ENCODE measurements at places on chromosomes 1 and 21.
A peak's percentile ranks its signal among the peaks of the same experiment; 100 is the strongest.

DNA sequence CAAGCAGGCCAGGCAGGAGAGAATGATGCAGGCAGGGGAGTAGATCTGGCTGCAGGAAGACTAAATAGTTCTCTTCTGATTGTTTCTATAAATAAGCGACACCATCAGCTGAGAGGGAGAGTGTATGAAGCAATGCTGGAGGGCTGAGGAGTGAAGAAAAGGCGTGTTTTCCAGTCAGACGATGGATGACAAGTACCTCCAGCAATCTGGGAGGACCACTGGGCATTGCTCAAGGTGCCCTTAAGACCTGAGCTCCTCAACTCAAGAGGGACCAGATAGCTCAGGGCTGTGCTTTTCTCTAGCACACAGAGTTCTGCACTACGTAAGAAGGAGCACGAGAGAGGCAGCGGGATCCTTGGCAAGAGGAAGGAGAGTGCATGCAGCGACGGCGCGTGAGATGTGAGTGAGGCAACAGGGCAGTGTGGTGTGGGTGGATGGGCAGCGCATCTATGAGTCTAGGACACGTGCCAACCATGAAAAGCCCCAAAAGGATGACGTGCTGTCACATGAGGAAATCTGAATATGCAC lies 36.0 kb downstream of the PABPC4 start:
- DNase-seq, result no peak

DNA sequence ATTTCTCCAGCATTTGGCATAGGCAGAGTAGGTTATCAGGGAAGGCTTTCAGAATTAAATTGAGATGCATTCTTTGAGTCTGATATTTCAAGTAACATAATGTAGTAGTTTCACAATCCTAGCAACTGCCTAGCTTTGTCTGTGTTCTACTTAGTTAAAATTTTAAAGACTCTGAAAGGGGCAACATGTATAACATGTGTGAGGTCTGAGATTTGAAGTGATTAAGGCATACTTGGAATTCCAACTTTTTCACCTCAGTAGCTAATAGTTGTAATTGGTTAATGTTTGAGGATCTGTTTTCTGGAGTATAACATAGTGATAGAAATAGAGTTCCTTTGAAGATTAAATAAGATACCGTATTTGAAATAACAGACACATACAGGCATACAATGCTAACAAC lies 335.2 kb upstream of the BEND5 start:
- DNase-seq, result no peak

GRCh38 chr1:40583980-40584379 lies 52.5 kb downstream of the ZNF684 start:
- no peak for DNase-seq

DNA sequence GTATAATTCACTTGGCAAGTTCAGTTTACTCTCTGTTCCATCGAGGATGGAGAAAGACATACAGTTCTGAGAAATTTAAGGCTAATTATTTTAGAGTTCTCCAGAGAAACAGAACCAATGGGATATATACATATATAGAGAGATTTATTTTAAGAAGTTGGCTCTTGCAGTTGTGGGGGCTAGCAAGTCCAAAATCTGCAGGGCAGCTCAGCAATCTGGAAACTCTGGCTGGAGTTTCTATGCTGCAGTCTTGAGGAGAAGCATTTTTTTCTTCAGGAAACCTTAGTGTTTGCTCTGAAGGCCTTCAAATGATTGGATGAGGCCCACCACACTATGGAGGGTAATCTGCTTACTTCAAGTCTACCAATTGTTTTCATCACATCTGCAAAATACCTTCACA lies 34.6 kb downstream of the TRAF5 start:
- no peak for DNase-seq

GRCh38 chr1:51997974-51998382 lies 7.5 kb upstream of the RAB3B start:
- no peak for DNase-seq

GRCh38 chr1:55560266-55560665 lies 345.1 kb upstream of the USP24 start:
- DNase-seq, result no peak

DNA sequence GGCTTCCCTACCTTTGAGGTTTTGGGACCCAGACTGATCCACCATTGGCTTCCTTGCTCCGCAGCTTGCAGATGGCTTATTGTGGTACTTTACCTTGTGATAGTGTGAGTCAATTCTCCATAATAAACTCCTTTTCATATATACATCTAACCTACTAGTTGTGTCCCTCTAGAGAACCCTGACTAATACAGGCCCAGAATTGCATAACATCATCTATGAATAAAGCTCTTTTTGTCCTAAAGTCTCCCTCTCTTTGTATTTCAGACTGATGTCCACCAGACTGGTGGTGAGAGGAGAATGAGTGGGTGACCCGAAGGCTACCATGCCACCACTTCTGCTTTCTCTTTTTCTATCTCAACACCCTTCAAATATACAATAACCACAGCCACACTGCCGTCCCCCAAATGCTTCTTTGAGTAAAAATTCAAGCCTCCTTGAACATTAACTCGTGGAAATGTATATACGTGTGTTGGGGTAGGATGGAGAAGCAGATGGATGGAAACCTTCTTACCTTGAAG lies 265.7 kb downstream of the PTBP2 start:
- no peak for DNase-seq

- DNase-seq, result no peak
These were observed 10.8 kb upstream of the UTP25 start for GRCh38 chr1:209816923-209817322.

- peak; percentile 63 for DNase-seq
These were observed 139.2 kb downstream of the CLIC6 start for GRCh38 chr21:34807881-34808568.

- DNase-seq, result no peak
These were observed 35.0 kb upstream of the SLC30A1 start for GRCh38 chr1:211613951-211614350.

DNA sequence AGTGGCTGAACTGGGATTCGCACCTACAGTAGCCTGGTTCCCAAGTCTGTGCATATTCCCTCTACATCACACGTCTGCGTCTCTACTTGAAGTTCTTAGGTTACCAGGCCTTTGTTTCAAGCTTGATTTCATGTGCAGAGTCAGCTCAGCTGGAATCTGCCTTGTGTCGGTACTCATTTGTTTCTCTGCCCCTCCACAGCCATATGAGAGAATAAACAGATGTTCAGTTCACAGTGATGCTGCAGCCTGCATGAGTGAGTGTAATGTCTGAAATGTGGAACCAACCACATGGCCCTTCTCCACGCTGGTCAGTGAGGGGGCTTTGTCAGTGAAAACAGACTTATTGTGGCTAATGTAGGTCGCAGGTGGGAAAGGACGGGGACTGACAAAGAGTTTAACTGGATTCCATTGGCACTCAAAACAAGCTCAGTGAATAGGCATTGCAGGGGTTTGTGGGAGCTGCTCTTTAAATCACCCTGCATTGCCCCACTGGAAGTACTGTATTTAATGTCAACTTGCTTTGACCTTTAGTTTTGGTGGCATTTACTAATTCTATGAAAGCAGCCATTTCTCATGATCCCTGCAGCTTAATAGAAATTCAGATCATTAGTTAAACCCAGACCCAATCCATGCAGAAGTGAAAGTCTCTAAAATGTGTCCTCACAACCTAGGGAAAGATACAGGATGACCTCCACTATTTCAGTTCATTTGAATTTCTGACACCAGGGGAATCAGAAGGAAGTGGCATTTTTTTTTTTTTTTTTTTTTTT lies 136.4 kb upstream of the FAM78B start:
- DNase-seq, result no peak

DNA sequence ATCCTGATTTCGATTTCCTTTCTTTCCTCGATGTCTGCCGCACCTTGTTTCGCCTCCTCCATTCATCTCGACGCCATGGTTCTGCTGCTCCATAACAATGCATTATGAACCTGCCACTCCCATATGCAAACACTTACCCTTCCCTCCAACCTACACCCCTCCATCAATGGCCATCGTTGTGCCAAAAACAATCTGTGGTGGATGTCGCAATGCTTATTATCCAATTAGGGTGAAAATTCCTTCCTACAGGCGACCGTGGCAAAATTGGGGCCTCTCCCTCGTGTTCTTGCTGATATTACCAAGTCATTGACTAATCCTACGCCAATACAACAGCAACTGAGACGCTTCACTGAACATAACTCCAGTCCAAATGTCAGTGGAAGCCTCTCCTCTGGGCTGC lies 40.3 kb downstream of the CLEC20A start:
- DNase-seq, result no peak

- DNase-seq, result no peak
These were observed 111.9 kb upstream of the L1TD1 start for GRCh38 chr1:62082456-62083363.

DNA sequence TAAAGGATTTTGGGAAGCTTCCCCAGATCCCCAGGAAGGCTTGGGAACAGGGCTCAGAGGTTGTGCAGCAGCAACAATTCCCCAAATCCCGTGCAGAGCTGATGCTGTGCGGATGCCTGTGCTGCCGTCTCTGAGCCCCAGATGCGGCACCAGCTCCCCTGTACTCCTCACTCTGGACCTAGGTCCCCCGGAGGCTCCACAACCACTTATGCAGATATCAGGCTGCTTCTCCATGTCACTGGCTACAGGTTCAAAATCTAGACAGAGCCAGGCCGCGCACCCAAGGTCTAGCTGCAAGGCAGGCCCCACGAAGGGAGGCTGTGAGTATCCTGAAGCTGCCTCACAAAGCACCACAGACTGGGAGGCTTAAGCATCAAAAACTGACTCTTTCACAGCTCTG lies 81.6 kb downstream of the PDE9A start:
- no peak for DNase-seq

DNA sequence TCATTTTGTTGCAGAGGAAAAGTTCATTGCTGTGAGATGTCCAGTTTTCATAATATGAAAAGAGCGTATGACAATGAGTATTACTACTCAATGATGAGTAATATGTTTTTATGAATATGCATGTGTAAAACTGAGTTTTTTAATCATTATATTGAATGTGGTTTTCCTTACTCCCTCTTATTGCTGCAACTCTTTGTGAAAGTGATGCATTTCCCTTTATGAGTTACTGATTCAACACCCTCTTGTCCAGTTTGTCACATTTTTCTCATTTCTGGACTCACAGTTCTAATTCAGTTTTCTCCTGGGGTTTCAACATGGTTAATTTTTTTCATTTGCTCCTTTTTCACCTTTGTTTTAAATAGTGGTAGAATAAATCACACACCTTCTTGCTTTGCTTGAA lies 35.2 kb upstream of the KCNJ15 start:
- DNase-seq, result no peak

DNA sequence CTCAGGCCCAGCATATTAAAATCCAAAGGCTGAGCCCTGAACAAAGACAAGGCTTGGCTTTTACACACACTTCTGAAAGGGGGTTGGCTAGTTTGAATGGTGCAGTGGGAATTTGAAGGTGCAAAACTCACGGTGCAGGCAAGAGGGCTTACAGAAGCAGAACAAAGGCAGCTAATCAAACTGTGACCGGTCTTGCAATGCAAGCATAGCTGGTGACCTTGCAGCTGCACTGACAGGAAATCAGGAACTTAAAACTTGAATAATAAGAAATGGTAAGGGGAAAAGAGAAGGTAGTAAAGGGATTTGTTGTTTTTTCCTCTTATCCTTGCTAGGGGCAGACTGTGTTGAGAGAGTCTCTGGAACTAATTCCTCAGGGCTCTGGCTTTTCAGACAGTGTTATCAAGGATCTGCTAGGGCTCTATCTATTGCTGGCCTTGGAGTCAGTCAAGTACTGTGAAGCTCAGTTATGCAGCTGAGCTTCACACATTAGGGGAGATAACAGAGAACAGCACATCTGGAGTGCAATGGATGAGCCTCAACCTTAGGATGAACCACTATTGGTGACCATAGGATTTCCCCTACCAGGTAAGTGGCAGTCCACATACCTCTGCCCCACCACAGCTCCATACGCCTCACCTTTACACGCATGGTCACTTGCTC lies 97.6 kb downstream of the PPIAL4G start:
- DNase-seq, result no peak
